Gastrocnemius medialis (tissue), 4 donors: ENCODE measurements at places on chromosomes 1 and 21. TPM values are rescaled to one million over a fixed set of nuclear protein-coding genes. Genes with fewer than 3 reads are reported as not detected.

GRCh38 chr1:51583532-51583931 lies 33.4 kb upstream of the OSBPL9 start:
- peak overlapping the region; percentile 25 for H3K27ac ChIP-seq
- DNase-seq = peak; percentile 44
- no peaks in the 10 kb centered on the region for H3K36me3 ChIP-seq
- peaks cover 9% of the 10 kb centered on the region for H3K4me1 ChIP-seq

- no peaks in the 10 kb centered on the region for H3K27me3 ChIP-seq
- DNase-seq = no peak
- no peaks in the 10 kb centered on the region for H3K36me3 ChIP-seq
- no peak overlapping the region for H3K4me3 ChIP-seq
Observed at GRCh38 chr1:227914801-227915563, 32.8 kb downstream of the WNT9A start.

- H3K27ac ChIP-seq = no peak overlapping the region
- DNase-seq = no peak
- H3K27me3 ChIP-seq = no peaks in the 10 kb centered on the region
- H3K4me3 ChIP-seq = no peak overlapping the region
Observed at GRCh38 chr1:63693944-63694571, 79.8 kb upstream of the ROR1 start.

DNA sequence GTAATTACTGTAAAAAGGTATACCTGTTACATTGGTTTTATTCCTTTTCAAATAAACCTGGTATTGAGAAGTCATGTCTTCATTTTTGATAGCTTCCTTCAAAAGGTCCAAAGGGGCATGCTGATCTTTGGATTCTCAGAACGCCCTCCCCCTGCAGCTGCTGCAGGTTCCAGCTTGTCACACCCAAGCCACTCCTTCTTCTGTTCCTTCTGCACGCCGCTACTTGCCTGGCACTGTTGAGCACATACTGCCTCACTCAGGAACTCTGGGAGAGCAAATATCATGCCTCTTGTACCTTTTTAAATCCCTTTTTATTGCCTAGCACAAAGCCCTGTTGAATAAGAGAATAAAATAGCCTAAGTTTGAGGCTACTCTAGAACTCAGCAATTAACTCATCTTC lies 136.9 kb downstream of the BARHL2 start:
- H3K4me1 ChIP-seq = no peaks in the 10 kb centered on the region
- DNase-seq = no peak
- no peak overlapping the region for H3K4me3 ChIP-seq
- H3K27ac ChIP-seq = no peak overlapping the region

DNA sequence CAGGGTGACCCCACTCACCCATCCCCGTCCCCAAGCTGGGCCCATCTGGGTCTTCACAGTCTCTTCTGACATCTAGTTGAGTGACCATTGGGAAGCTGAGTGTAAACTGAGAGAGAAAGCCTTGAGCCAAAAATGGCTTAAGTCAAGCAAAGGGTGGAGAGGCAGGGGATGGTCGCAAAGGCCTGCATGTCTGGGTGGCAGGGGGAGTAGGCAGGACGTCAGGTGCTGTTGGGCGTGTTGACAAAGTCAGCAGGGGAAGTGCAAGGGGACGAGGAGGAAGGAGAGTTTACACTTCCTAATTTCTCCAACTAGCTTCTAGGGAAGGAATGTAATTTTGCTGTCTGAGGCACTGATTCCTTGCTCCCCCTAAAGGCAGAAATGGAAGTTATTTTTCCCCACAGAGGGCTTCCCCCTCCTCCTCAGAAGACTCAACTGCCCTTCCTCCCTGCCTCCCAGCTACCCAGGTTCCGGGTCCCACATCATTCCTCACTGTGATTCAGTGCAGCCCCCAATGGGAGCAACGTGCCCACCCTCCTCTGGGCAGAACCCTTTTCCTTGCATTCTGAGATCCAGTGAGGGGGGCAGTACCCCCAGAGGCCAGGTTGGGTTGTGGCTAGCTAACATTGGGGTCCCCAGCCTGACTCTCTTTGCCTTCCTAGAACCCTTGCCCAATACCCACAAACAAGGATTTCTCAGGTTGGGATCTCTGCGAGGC lies 1.2 kb upstream of the ADORA1 start:
- H3K36me3 ChIP-seq = no peaks in the 10 kb centered on the region
- H3K27ac ChIP-seq = no peak overlapping the region

DNA sequence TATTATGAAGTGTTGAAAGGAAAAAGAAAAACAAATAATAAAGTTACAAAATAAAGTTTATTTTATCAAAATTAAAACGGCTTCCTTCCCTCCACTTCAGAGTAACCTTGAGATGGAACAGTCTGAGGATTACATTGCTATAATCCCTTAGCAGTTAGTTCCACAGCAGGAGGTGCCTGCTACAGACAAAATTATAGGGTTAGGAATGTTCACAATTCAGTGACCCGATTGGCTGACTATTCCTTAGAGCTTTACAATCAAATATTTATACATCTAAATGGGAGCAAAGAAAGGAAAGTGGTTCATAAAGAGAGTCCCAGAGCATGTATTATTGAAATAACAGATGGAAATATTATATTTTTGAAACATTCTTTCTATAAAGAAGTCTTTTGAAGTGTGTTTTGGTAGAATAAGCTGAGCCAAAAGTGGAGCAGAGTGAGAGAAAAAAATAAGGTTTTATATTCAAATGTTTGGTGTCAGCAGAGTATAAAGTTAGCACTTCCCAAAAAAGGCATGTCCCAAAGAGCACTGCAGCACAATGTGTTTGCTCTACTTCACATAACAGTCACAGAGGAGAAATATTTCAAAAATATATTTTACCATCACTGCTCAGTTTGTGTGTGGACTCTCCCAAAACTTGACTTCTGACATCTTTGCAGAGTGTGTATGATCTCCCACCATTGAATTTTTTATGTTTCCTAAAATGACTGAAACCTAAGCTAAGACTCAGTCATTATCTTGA lies 71.4 kb upstream of the GORAB start:
- no peaks in the 10 kb centered on the region for H3K4me1 ChIP-seq
- H3K27ac ChIP-seq = no peak overlapping the region
- H3K4me3 ChIP-seq = no peak overlapping the region
- H3K36me3 ChIP-seq = no peaks in the 10 kb centered on the region
- no peaks in the 10 kb centered on the region for H3K27me3 ChIP-seq

DNA sequence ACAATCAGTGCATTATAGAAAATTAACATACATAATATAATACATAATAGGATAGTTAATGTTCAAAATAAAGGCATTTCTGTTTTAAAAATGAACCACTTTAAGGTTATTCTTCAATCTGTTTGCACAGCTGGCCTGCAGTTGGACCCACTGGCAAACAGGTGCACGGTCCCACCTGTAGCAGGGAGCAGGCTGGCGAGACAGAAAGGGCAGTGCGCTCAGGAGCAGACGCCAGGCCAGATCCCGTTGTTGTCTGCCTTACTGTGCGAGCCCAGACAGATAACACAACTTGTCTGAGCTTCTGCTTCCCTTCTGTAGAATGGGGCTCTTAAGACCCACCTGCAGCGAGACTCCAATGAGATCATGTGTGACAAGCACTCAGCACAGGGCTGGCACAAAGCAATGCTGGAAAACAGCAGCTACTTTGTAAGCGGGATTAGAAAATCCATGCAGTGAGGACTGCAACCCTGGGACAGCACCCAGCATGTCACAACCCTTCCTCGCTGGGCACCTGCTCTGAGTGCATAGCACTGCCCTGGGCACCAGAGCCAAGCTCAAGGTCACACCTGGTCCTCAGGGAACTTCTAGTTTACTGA lies 33.5 kb downstream of the VPS26C start:
- H3K27ac ChIP-seq = no peak overlapping the region
- DNase-seq = no peak
- H3K4me3 ChIP-seq = no peak overlapping the region
- peaks cover 70% of the 10 kb centered on the region for H3K36me3 ChIP-seq
- H3K27me3 ChIP-seq = no peaks in the 10 kb centered on the region

Gene ITGB2
- total RNA-seq = 22.2 TPM

Gene HSD17B7
- 0.87 TPM for total RNA-seq

GRCh38 chr1:37657620-37658412 lies 23.1 kb upstream of the RSPO1 start:
- DNase-seq = no peak
- no peak overlapping the region for H3K4me3 ChIP-seq

GRCh38 chr21:33433425-33434114 lies 30.4 kb downstream of the IFNGR2 start:
- H3K27me3 ChIP-seq = no peaks in the 10 kb centered on the region
- H3K27ac ChIP-seq = peak overlapping the region; percentile 88
- H3K4me3 ChIP-seq = no peak overlapping the region
- DNase-seq = no peak

- H3K4me1 ChIP-seq = no peaks in the 10 kb centered on the region
- H3K27ac ChIP-seq = no peak overlapping the region
- DNase-seq = no peak
- H3K4me3 ChIP-seq = no peak overlapping the region
Observed at GRCh38 chr1:243979396-243979795, 71.7 kb upstream of the ZBTB18 start.

Gene TDRD5
- total RNA-seq = not detected

DNA sequence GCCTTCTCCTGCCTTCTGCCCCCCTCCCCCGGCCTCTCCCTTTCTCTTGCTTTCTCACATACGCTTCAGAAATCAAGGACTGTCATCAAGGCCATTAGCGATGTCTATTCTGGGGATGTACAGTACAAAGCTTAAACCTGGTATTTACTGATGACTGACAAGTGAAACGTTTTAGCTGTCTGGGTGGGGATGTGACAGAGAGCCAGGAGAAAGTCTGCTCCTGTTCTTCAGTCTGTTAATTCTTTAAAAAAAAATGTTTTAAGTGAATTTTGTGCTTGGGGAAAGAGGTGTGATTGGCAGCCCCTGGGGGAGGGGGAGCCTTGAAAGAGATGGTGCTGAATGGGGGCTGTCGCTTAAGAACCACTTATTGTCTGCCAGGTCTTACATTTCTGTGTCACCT lies 283.0 kb upstream of the PLXNA2 start:
- DNase-seq = no peak
- H3K4me1 ChIP-seq = no peaks in the 10 kb centered on the region
- no peak overlapping the region for H3K4me3 ChIP-seq
- H3K27me3 ChIP-seq = no peaks in the 10 kb centered on the region
- H3K27ac ChIP-seq = no peak overlapping the region
- no peaks in the 10 kb centered on the region for H3K36me3 ChIP-seq

DNA sequence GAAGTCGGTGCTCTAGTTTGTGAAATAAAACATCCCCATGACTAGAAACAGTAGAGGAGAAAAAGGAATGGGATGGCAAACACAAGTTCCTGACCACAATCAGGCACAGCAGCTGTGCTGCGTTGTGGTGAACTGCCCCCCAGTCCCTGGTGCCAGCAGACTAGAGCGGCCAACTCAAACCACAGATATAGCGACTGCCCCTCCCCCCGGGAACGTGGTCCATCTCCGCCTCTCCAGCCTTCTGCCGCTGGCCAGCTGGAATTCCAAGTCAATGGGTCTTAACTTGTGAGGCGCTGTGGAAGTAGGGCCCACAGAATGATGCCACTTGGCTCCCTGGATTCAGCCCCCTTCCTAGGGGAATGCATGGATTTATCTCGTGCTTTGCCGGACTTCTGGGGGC lies 41.6 kb upstream of the ZNF678 start:
- H3K4me1 ChIP-seq = no peaks in the 10 kb centered on the region
- H3K27ac ChIP-seq = no peak overlapping the region
- no peak for DNase-seq
- H3K27me3 ChIP-seq = no peaks in the 10 kb centered on the region

- no peaks in the 10 kb centered on the region for H3K4me1 ChIP-seq
- H3K27ac ChIP-seq = no peak overlapping the region
- no peak overlapping the region for H3K4me3 ChIP-seq
- H3K36me3 ChIP-seq = no peaks in the 10 kb centered on the region
- H3K27me3 ChIP-seq = no peaks in the 10 kb centered on the region
Observed at GRCh38 chr21:35575280-35575915, 484.9 kb downstream of the SETD4 start.

- H3K4me1 ChIP-seq = no peaks in the 10 kb centered on the region
- H3K36me3 ChIP-seq = no peaks in the 10 kb centered on the region
- H3K27ac ChIP-seq = peak within 1 kb of the TSS; percentile 70
- H3K27me3 ChIP-seq = no peaks in the 10 kb centered on the region
- no peak for DNase-seq
Observed at GRCh38 chr1:228149406-228150119, at the start of gene GJC2. GJC2 (plus strand) TSS chr1:228149930; CDS start chr1:228157759, 7,829 bp downstream.

Gene LEFTY2
- total RNA-seq = 0.20 TPM

GRCh38 chr1:205481218-205481617 lies 23.3 kb upstream of the CDK18 start:
- DNase-seq = no peak
- peaks cover 38% of the 10 kb centered on the region for H3K27me3 ChIP-seq
- no peak overlapping the region for H3K4me3 ChIP-seq
- no peaks in the 10 kb centered on the region for H3K4me1 ChIP-seq
- H3K36me3 ChIP-seq = no peaks in the 10 kb centered on the region

Gene SNX27
- total RNA-seq = 42.5 TPM

Gene FCRL5
- not detected for total RNA-seq

- H3K27me3 ChIP-seq = no peaks in the 10 kb centered on the region
- no peak for DNase-seq
- H3K27ac ChIP-seq = no peak overlapping the region
- no peaks in the 10 kb centered on the region for H3K36me3 ChIP-seq
- no peak overlapping the region for H3K4me3 ChIP-seq
Observed at GRCh38 chr1:117563492-117563875, 42.4 kb upstream of the TENT5C start.

- no peak overlapping the region for H3K27ac ChIP-seq
- H3K36me3 ChIP-seq = no peaks in the 10 kb centered on the region
- no peak for DNase-seq
- no peaks in the 10 kb centered on the region for H3K27me3 ChIP-seq
- H3K4me3 ChIP-seq = no peak overlapping the region
Observed at GRCh38 chr1:158951956-158952355, 20.6 kb downstream of the PYHIN1 start.

DNA sequence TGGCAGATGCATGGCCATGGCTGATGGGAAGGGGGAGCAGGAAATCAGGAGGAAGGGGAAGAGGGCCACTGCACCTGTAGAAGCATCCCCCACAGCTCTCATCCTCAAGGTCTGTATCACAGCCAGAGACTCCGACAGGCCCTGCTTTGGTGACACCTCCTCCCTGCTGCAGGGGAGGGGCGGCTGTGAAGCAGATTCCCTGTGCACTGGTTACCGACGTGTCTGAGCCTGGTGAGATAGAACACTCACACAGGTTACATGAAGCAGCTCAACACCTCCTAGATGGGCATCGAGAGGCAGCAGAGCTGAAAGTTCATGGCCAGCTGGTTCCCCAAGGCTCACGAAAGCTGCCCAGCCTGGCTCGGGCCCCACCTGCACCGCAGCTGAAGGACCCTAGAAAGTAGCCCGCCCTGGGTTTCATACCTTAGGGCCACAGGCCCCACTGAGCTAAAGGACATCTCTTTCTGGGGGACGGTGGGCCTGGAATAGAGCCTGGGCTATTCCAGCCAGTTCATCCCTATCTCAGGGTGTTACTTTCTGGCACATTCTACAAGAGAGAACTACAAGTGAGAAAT lies 30.2 kb upstream of the AJAP1 start:
- H3K4me3 ChIP-seq = no peak overlapping the region
- DNase-seq = no peak
- H3K27me3 ChIP-seq = no peaks in the 10 kb centered on the region
- no peak overlapping the region for H3K27ac ChIP-seq
- no peaks in the 10 kb centered on the region for H3K4me1 ChIP-seq
- H3K36me3 ChIP-seq = no peaks in the 10 kb centered on the region

Gene ZNF695
- total RNA-seq = not detected

- H3K27ac ChIP-seq = no peak overlapping the region
- peaks cover 14% of the 10 kb centered on the region for H3K4me1 ChIP-seq
- no peaks in the 10 kb centered on the region for H3K36me3 ChIP-seq
- DNase-seq = no peak
Observed at GRCh38 chr1:63779338-63780211, 5.8 kb downstream of the ROR1 start.

Gene PLPPR5
- total RNA-seq = not detected
